ENCODE measurements at places on chromosomes 5 and 9.
A peak's percentile ranks its signal among the peaks of the same experiment; 100 is the strongest.

GRCh38 chr5:123364441-123365155 is 58.6 kb downstream of the CEP120 start:
- DNase-seq: no peak

DNA sequence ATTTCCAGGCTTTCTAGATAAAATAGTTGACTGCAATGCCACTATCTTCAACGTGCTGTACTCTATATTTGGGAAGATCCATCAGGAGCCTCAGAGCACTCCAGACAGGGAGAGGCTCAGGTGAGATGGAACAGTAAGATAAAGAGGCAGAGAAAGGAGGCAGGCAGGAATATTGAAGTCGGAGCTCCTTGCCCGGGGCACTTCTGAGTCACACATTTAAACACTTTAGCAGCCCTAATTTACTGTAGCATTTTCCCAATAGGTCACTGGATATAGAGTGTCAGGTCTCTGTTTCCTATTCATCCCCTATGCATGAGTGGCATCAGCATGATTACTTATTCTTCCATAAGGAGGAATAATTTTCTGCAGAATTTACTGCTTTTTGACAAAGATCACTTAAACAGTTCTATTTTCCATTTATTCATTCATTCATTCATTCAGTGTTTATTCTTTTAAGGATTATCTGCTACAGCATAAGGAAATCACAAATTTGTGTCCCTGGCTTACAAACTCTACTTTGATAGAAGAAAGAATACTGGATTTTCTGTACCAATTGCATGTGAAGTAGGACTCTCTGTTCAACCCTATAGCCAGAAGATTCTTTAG is 170.7 kb downstream of the MAPKAP1 start:
- DNase-seq: peak; percentile 33

GRCh38 chr9:126294331-126295081 is 32.1 kb upstream of the MVB12B start:
- DNase-seq: no peak

- no peak for DNase-seq
Observed at GRCh38 chr5:127705120-127705892, 2.1 kb downstream of the CCDC192 start.

GRCh38 chr5:115417076-115417475 is 120.6 kb upstream of the CCDC112 start:
- DNase-seq: no peak

DNA sequence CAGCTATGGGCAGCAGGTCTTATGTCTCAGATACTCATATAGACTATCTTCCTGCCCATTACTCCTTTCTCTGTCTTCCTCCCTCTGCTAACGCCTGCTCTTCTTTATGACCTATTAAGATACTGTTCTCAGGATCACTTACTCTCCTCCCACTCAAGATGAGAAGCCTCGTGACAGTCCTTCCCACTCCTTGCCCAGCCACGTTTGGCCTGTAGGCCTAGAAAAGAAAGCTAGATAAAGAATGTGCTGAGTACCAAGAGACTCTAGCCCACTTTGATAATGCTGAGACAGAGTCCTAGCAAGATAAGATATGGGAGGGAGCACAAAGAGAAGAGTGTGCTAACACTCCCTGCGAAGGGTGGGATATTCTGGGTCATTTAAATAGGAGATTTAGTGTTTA is 6.8 kb upstream of the DENND4C start:
- no peak for DNase-seq

DNA sequence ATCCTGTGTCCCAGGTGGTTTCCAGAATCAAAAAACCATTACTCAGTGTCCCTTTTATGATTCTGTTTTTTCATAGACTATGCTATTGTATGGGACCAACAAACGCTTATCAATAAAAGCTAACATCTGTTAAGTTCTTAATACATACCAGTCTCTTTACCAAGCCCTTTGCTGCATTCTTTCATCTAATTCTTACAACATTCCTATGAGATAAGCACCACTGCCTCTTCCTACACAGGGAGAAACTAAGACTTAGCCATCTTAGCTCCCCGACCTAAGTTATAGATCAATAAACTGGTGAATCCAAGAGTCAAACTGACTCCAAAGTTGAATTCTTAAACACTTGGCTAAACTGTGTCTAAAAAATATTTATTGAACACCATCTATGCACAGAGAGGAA is 26.6 kb downstream of the DRD1 start:
- DNase-seq: no peak

DNA sequence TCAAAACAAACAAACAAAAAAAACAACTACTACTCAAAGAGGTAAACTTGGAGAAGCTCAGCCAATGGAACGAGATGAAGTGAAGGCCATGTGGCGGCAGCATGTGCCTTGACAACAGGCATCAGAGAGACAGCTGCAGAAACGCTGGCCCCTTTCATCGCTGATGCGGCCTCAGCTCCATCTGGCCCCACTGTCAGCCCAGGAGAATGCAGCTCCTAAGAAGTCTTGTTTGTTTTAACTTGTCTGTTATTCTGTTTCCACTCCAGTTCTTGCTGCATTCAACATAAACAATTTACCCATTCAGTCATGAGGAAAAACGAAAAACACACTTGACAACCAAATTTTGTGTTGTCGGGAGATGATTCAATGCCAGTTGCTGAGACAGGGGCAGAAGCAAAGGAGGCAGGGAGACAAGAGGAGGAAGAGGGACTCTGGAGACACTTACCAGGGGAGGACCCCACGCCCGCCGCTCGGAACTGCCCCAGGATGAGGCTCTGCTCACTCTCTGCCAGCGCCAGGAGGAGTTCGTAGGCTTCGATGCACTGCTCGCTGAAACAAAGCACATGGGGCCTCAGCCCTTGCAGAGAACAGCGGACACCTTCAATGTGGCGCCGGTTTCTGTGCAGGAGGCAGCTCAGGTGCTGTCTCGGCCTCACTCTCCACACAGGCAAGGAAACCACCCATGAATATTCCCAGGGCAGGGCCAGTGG is 91.2 kb downstream of the DCP2 start:
- no peak for DNase-seq

DNA sequence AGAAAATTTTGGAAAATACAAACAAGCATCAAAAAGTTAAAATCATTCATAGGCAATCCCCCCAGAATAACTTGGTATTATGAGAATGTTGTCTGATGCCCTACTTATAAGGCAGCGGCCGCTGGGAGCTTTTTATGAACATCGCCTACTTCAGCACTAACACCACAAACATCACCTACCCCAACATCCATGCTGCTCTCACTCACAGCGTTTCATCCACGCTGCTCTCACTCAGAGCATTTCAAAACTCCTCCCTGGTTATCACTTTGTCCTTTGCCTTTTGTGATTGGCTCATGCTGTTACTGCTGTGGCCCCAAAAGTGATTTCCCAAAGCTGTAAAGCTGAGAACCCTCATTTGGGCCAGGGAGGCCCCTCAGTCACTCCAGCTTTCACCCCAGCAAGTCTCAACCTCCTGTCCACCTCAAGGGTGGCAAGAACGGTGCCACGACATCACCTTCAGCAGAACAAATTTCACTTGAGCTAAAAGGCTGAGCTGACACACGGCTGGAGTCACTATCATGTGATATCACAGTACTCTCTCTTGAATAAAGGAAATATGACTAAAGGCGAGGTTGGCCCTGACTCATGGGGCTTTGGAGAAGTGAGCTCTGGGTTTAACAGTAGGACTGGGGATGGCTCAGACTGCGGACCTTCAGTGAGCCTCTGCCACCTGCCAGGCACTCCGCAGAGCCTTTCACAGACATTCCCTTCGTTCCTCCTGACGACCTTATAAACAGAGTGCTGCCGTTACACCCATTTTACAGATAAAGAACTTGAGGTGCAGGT is 25.2 kb downstream of the SHC3 start:
- peak; percentile 83 for DNase-seq
